Pulmonary artery endothelial cell (primary cell): ENCODE measurements at places on chromosomes 4 and X. TPM values are rescaled to one million over a fixed set of nuclear protein-coding genes. Genes with fewer than 3 reads are reported as not detected.

GRCh38 chr4:81606801-81607501 lies 135.2 kb upstream of the RASGEF1B start:
- DNase-seq, result no peak

DNA sequence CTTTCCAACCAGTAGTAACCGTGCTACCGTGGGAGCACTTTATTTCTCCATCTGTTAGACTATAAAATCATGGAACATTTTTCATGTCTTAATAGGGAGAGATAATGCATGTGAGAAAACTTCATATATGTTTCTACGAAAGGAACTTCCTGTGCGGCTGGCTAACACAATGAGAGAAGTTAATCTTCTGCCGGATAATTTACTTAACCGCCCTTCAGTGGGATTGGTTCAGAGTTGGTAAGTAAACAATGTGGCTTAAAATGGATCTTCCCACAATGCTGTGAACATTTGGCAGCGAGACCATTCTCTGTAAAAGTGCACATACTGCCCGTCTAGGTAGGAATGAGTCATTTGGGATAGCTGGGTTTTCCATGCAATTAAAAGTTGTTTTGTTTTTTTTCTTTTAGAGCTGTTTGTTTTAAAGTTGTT lies 29.6 kb downstream of the PDK3 start:
- DNase-seq, result peak; percentile 33

DNA sequence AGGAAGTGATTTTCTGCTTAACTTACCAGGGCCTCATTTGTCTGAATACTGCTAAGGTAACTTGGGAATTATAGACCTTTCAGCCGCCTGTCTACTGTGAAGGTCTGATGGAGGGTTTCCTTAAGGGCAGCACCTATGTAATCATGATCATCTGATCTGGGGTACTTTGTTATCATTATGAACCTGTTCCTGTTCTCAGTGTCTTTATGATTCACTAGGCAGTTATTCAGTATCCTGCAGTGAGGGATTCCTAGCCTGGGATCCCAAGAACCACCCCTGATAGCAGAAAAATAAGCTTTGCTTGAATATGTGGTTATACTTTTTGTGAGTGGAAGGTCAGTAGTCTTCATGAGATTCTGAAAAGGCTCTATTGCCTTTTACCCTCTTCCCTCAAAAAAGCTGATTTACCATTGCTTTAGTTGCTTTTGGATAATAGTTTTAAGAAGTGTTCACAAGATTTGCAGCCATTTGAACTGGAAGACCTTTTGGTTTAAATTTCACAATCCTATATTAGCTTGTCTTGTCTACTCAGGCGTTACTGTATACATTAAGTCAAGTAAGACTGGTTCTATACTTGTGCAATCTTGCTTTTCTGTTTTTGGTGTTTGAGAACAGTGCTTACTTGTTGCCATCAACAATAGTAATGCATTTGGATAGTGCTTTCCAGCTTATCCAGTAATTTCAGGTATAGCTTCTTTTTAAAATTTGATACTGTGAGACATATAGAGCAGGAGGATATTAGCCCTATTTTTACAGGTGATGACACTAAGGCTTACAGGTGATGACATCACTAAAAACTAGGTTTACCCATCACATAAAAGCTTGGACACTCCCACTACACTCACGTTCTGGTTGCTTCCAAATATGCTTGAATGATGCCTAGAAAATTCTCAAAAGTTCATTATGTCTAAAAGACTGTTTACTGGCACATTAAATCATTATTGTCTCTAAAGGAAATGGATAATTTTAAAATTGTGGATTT lies 60.0 kb downstream of the FHIP1A start:
- no peak for DNase-seq

DNA sequence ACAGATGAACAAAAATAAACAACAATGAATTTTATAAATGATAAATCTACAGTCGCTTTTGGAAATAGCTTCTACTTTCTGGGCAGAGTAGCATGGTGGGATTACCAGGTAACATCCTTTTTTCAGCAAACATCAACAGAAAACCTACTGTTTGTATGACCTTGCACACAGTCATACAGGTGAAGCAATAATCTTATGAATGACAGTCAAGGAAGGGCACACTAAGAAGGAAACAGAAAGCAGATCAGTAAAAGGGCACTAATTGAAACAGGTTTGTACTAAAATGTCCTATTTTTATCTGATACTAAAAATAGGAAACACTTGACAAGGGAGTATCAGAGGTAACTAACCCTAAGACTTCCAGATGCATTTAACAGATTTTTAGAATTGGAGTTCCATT lies 108.9 kb downstream of the DLG3 start:
- no peak for DNase-seq

- DNase-seq, result no peak
Measured at GRCh38 chrX:72117636-72118210, 14.0 kb downstream of the RTL5 start.

DNA sequence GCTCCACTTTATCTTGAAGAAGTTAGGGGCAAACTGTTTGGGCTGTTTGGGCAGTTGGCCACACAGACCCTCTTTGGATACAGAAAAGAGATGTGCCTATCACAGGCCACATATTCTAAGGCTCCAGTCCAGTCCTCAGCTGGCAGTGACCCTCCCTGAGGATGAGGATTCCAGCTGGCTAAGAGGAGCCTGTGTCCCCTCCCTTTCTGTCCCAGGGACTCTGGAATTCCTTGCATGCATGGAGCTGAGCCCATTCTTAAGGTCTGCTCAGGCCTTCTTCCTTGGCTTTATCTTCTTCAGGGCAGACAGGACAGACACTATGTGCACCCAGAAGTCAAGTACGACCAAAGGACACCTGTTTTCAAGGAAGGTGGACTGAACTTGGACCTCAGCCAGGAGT lies 23.8 kb upstream of the GK2 start:
- DNase-seq, result no peak

- DNase-seq, result no peak
Measured at GRCh38 chrX:103099691-103100090, 6.7 kb upstream of the NXF3 start.

- DNase-seq, result no peak
Measured at GRCh38 chrX:6959006-6959405, 188.5 kb upstream of the STS start.

The OTUD6A gene
- not detected in 2 replicates for total RNA-seq

- no peak for DNase-seq
Measured at GRCh38 chr4:88136249-88136648, 22.2 kb downstream of the ABCG2 start.

DNA sequence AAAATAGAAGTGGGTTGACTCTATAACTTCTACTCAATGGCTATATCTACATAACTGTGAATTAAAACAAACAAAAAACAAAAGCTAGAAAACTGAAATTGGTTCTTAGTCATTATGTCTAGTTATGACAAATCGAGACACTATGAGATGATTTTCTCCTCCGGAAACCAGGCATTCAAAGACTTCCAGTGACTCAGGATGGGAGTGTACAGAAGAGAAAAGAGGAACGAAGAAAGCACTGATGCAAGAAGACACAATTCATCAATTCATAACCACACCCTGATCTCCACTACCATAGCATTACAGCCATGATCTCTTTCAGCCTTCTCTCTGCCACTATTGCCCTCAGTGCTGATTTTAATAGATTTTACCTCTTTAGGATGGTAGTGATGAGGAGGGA lies 253.6 kb downstream of the CBLL2 start:
- no peak for DNase-seq

GRCh38 chr4:122882857-122883735 lies 39.3 kb downstream of the NUDT6 start:
- DNase-seq, result no peak

The RPL34 gene
- total RNA-seq, result 1,016 and 1,407 TPM in 2 replicates

GRCh38 chrX:44314259-44314734 lies 29.2 kb downstream of the EFHC2 start:
- DNase-seq, result no peak

- peak; percentile 5 for DNase-seq
Measured at GRCh38 chrX:18377796-18378195, 23.3 kb upstream of the SCML2 start.

The FGFBP2 gene
- total RNA-seq, result not detected in 2 replicates

GRCh38 chr4:81465406-81466340 lies 6.0 kb downstream of the RASGEF1B start:
- no peak for DNase-seq

DNA sequence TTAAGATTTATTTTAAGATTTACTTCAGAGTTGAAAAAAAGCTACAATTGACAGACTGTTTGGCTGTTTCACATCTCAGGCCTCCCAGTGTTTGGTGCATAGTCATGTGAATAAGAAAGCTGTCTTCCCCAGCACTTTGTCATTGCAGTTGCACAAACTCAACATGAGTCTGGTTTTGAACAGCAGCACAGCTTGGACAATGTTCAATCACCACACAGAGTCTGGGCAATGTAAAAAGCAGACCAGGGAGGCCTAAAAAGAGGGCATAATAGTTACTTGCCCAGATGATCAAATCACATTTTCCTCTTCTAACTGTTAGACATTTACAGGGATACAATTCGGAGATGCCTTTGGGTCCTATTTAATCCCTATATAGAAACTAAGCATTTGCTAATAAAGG lies 1055.0 kb downstream of the RPA4 start:
- DNase-seq, result no peak

The ETDB gene
- total RNA-seq, result not detected in 2 replicates

DNA sequence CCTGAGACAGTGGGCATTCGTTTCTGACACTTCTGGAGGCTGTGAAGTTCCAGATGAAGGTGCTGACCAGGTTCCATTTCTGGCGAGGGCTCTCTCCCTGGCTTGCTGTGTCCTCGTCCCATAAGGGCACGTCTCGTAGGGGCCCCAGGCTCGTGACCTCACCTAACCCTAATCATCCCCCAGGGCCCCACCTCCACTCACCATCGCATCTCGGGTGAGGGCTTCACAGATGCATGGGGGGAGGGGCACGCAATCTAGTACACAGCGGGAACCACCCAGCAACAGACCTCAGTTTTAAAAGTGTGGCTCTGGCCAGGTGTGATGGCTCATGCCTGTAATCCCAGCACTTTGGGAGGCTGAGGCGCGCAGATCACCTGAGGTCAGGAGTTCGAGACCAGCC lies 22.1 kb downstream of the PDE6B start:
- no peak for DNase-seq

The TRIM75 gene
- total RNA-seq, result not detected in 2 replicates

The RBM46 gene
- total RNA-seq, result not detected in 2 replicates

The ZDHHC15 gene
- 0.13 and 0.14 TPM in 2 replicates for total RNA-seq

The NSG1 gene
- 13.7 and 33.4 TPM in 2 replicates for total RNA-seq

GRCh38 chr4:168854350-168854921 lies 155.6 kb downstream of the CBR4 start:
- no peak for DNase-seq

- no peak for DNase-seq
Measured at GRCh38 chrX:145549496-145549895, 268.1 kb upstream of the SLITRK2 start.

The SPANXN3 gene
- total RNA-seq, result not detected in 2 replicates

- DNase-seq, result no peak
Measured at GRCh38 chr4:38017609-38018008, 57.4 kb downstream of the PTTG2 start.

DNA sequence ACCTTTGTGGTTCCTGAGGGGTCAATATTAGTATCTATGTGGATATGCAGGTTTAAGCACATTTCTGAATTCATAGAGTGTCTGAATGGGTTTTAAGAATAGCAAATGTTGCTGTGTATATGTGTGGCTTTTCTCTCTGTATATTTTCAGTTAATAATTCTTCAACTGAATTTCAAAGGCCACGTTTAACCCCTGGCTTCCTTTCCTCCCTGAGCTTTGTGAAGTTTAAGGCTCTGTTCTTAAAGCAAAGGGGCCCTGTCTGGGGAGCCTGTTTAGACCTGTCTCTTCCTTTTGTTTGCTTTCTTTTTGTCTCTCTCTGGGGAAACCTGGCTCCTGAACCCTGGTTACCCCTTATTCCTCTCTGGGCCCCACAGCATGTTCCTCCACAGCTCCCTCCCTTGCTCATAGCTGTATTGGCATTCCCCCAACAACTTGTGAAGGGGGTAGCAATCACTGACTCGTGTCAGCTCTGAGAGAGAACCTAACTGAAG lies 139.1 kb downstream of the COL4A6 start:
- no peak for DNase-seq

The HAND2 gene
- 8.6 and 11.4 TPM in 2 replicates for total RNA-seq

DNA sequence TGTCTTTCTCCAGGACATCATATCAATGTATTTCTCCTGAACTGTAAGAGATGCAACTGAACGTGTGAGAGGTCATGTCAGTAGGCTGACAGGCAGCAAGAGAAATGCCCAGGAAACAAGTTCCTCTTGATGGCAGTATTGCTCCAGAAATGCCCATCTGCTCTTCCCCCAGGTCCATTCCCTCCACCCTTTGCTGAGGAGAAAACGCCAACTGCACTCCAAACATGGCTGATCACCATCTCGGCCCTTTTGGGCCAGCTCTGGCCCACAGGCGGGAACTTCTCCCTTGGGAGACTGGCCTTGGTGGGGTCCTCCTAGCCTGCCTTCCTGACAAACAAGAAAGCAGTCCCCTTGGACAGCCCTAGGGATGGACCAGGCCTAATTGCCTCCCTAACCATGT lies 276.5 kb upstream of the AGTR2 start:
- DNase-seq, result no peak

GRCh38 chr4:76680952-76681351 lies 217.0 kb downstream of the SOWAHB start:
- no peak for DNase-seq

The FAM114A1 gene
- 117 and 180 TPM in 2 replicates for total RNA-seq

- DNase-seq, result no peak
Measured at GRCh38 chr4:85420831-85421230, 54.1 kb upstream of the ARHGAP24 start.

The RAB40AL gene
- total RNA-seq, result 0.11 and 0.13 TPM in 2 replicates

GRCh38 chr4:102042871-102043802 lies 252.6 kb downstream of the BANK1 start:
- no peak for DNase-seq

DNA sequence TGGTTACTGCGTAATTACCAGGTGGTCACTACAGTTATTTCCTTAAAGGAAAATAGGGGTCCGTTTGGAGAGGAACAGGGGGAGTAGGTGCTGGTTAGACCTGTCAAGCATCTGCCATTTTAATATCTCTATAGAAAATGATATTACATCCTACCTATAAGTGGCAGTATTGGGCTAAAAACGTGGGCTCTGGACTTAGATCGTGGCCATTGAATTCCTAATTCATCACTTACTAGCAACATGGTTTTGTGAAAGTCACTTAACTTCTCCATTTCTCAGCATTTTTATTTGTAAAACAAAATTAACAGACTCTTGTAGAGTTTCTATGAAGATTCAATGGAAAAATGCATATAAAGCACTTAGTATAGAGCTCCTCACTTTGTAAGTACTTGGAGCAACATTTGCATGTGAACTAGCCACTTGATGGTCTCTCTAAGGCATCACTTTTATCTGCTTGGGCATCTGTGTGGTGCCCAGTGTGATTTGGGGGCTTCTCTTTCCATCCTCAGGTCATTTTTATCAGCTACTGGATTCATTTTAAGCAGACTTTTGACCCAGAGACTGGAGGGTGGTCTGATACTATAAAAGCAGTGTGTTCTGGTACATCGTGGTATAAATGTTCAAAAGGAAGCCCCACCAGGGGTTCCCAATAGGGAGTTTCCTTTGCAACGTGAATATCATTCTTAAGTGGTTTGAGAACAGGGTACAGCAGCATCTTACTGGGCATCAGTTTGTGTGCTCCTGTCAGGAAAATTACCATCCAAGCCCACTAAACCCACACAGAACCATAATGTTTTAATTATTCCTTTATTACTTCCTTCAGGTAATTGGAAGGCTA lies 42.7 kb upstream of the RASSF6 start:
- peak; percentile 57 for DNase-seq

GRCh38 chrX:26722666-26723428 lies 506.9 kb downstream of the MAGEB5 start:
- no peak for DNase-seq

The MMRN1 gene
- total RNA-seq, result 1,455 and 1,534 TPM in 2 replicates

- DNase-seq, result no peak
Measured at GRCh38 chrX:116417214-116417613, 19.2 kb upstream of the SLC6A14 start.

- DNase-seq, result no peak
Measured at GRCh38 chr4:77859256-77859655, 3.4 kb upstream of the MRPL1 start.
